ENCODE measurements at places on chromosomes 1 and 21.

- DNase-seq, result no peak
Measured at GRCh38 chr1:9701665-9702064, 50.1 kb downstream of the PIK3CD start.

- DNase-seq, result no peak
Measured at GRCh38 chr1:196063294-196063693, 544.9 kb downstream of the KCNT2 start.

GRCh38 chr1:53572065-53572814 lies 113.0 kb downstream of the DMRTB1 start:
- DNase-seq, result no peak

DNA sequence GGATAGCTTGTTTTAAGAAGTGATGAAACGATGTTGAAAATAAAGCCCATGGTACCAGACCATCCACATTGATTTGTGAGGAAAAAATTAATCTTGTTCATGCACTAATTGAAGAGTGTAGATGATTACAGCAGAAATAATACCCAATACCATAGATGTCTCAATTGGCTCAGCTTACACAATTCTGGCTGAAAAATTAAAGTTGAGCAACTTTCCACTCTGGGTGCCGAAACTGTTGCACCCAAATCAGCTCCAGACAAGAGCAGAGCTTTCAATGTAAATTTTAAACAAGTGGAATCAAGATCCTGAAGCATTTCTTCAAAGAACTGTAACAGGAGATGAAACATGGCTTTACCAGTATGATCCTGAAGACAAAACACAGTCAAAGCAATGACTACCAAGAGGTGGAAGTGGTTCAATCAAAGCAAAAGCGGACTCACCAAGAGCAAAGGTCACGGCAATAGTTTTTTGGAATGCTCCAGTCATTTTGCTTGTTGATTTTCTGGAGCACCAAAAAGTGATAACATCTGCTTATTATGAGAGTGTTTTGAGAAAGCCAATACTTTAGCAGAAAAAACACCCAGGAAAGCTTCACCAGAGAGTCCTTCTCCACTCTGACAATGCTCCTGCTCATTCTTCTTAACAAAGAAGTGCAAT lies 16.1 kb upstream of the KCNA3 start:
- DNase-seq, result no peak

All from stimulated activated CD8-positive, alpha-beta memory T cell treated with anti-CD3 and anti-CD28 coated beads, Interleukin-7, amount 100 ng/mL, for 1 hour (primary cell).